ENCODE measurements at places on chromosomes 5 and 9. TPM values are rescaled to one million over a fixed set of nuclear protein-coding genes. Genes with fewer than 3 reads are reported as not detected.

DNA sequence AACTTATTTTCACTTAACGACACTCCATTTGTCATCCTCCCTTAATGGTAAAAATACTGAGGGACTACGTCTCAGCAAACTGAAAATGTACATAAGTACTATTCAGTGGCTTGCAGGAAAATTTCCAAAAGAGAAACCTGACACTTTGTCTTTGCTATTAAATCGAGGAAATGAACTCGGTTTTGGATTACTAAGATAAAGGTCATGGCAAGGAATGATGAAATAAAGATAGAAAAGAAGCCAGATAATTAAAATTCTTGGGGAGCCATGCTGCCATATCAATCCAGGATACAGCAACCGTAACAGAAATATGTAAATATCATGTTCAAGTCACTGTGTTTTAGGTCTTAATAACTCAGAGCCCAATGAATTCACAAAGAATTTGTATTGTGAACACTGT, 647.8 kb downstream of the CDH9 start:
- DNase-seq = no peak

- peak; percentile 53 for DNase-seq
Observed at GRCh38 chr9:23590276-23591000, 235.6 kb downstream of the ELAVL2 start.

DNA sequence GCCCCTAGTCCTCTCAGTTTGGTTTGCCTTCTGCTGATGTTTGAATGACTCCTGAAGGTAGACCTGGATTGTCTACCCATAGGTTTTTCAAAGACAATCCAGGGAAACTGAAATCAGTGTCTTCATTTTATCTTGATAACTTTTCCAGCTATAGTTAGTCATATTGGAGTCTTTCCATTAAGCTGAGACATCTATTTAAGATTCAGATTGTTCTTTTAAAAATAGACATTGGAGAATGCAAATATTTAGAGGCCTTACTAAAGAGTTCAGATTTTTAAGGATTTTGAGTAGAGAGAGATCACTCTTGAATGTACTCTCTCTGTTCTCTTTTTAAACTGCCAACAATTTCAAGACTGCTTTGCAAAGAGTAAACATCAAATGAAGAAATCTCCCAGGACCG, 69.1 kb downstream of the GDNF start:
- no peak for DNase-seq

DNA sequence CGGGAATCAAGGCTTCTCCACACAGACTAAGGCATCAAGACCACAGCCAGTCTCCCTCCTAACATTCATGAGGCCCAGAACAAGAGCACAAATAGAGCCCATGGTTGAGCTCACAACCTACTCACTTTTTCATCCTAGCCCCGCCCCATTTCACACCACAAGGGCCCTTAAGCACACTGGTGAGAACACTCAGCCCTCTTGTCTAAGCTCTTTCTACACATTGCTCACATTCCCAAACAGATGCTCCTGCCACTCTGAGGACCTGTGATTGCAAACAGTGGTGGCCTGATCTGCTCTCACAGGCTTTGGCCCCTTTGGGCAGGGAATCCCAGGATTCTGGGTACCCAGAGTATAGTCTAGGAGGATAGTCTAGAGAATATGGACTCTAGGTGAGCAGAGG, 54.0 kb downstream of the FEM1C start:
- no peak for DNase-seq

- no peak for DNase-seq
Observed at GRCh38 chr5:71892641-71893365, 173.7 kb downstream of the CARTPT start.

GRCh38 chr9:131237931-131238401, 38.3 kb downstream of the FAM78A start:
- peak; percentile 49 for DNase-seq

DNA sequence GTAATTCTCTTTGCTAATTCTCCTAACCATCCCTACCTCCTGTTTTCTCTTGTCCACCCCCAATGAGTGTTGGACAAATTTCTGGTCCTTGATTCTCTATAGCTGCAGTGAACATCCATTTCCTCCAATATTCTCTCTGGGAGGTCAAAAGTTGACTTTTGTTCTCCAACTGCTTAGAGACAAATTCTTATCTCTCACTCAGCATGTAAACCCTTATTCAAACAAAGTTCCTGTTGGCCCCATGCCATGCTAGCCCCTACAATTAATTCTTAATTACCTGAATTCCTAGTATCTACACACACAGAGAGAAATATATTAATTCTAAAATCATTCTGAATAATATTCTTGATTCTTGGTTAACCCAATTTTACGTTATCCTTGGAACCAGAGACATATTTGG, 472.9 kb upstream of the ACTBL2 start:
- DNase-seq = no peak

DNA sequence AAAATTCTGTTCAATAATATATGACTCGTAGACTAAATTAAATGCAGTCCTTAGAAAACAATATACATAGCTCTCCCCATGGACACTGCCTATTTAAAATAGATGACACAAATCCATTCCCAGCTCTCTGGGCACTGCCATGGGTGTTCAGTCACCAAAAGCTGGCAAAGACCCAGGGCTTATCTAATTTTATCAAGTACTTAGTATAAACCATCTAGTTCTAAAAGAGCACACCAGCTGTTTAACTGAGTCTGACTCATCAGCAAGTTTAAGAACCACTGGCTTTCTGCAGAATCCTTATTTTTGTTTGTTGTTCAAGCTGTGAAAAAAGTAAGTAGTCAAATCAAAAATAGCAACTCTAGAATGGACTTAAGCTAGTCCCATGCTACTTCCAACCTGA, 107.6 kb downstream of the PLPP1 start:
- no peak for DNase-seq

DNA sequence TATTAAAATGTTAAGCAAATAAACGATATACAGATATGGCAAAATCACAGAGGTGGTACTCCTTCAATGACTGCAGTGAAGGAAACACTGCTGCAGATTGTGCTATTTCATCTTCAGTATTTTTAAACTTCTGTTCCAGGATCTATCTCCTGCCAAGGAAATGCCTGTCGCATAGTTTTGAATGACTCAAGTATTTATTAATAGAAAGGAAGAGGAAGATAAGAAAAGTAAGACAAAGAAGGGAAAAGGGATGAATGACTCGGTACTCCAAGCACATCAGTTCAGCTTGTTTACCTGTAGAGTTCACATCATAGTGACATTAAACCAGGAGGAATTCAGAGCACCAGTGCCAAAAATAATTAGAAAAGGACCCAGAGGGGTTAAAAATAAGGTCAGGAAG, 5.1 kb upstream of the GPX8 start:
- DNase-seq = peak; percentile 38

DNA sequence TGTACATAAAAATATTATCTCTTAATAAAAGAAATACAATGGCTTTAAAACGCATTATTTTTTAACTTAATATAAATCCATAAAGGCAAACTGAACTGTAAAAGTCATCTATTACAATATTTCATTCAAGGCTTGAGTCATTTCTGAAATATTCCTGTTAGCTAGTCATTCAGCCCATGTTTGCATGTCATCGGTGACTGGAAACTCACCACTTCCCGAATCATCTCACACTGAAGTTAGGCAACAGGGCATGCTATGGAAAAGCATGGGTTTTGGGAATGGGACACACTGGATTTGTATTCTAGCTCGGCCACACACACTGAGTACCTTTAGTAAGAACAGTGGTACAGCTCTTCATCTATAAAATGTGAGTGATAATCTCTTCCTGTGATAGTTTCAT, 691.1 kb upstream of the C9orf72 start:
- peak; percentile 79 for DNase-seq

DNA sequence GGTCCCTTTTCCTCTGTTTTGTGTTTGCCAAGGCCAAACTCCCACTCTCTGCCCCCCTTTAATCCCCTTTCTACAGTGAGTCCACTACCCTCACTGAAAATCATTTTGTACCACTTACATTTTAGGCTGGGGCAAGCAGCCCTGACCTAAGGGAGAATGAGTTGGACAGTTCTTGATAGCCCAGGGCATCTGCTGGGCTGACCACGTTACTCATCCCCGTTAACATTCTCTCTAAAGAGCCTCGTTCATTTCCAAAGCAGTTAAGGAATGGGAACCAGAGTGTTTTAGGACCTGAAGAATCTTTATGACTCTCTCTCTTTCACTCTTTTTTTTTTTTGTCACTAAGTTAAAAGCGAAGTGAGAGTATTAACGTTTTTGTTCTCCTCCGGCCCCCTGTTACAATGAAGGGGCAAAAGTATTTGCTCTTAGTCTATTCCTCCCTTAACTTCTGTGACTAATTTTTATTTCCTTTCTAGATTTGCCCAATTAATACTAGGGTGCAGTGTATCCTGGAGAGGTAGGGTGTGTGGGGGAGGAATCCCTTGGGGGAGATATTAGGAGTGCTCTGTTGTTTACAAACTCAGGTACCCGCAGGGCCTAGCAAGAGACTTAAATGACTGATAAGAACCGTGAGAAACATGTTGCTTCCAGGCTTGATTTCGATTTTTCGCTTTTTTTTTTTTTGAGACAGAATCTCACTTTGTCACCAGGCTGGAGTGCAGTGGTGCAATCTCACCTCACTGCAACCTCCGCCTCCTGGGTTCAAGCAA, 14.7 kb downstream of the GM2A start:
- DNase-seq = no peak

DNA sequence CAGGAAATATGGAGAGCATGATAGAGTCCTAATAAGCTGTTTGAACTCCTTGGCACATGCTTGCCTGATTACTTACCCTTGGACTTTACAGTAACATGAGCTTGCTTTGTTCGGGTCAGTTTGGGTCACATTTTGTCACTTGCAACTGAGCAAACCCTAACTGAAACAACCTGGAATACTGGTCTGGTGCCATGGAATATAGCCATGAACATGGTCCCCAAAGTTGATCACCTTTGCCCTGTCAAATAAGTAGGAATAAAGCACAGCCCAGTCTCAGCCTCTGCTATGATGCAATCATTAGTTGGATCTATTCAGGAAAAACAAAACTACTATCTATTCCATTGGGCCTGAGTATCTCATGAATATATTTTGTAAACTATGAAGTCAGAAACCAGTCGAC, 18.2 kb downstream of the CDO1 start:
- no peak for DNase-seq

GRCh38 chr9:69122082-69122548, 52.0 kb upstream of the TJP2 start:
- DNase-seq = peak; percentile 59

DNA sequence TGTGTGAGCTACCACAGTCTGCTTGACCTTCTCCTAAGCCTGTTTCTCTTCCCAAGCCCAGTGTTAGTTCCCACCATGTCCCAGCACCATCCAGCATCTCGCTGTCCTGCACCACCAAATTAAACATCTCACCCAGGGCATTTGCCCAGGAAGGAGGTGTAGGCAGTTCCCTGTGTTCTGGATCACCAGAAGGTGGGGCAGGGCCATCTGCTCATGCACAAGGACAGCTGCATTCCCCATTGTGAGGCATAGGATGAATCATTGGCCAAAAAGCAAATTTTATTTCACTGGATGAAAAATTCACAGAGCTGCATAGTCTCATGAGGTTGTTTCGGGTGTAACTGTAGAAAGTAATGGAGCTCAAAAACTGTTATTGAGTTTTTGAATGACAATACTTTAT, 89.5 kb upstream of the GRIA1 start:
- DNase-seq = peak; percentile 45

Gene ENTPD2
- polyA plus RNA-seq = 1.4 TPM

Gene CA9
- polyA plus RNA-seq = 0.15 TPM

Gene KIF24
- 1.7 TPM for polyA plus RNA-seq

Gene QRFP
- not detected for polyA plus RNA-seq

Gene MEIKIN
- not detected for polyA plus RNA-seq

Gene FOXI1
- polyA plus RNA-seq = not detected

Gene FAM169A
- polyA plus RNA-seq = 5.2 TPM

Gene DOCK8
- 0.40 TPM for polyA plus RNA-seq

Gene RMRP
- polyA plus RNA-seq = 2.0 TPM

Gene OR13C9
- not detected for polyA plus RNA-seq

Gene CHD1
- polyA plus RNA-seq = 8.0 TPM

Gene FAM174A
- polyA plus RNA-seq = 16.9 TPM

Gene IL9
- not detected for polyA plus RNA-seq

Gene GRXCR2
- polyA plus RNA-seq = not detected

Gene ANKRD18A
- 1.2 TPM for polyA plus RNA-seq

Gene GLRX
- polyA plus RNA-seq = 6.4 TPM

All from foreskin keratinocyte (primary cell).